Stimulated activated memory B cell treated with anti-CD40 and anti-IgM and Interleukin-4, amounts not matched to agents 10 μg/mL and 1 μg/mL and 100 μg/mL, for 72 hours (primary cell): ENCODE measurements at places on chromosomes 4 and X.

DNA sequence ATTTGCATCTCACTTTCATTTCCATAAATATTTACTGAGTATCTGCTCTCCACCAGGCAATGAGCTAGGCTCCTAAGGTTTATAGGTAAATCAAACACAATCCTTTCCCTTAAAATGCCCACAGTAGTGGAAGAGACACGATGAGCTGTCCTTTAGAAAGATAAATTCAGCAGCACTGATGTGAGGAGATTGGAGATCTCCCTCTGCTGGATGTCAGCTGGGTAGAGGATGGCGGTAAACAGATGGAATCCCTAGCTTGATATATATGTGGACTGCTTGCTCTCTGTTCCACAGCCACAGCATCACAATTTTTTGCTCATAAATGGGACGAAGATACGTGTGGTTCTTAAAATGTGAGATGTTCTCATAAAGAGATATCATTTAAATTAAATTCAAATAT, 216.4 kb upstream of the RASGEF1B start:
- no peaks in the 10 kb centered on the region for H3K4me1 ChIP-seq
- H3K27ac ChIP-seq = no peak overlapping the region
- no peaks in the 10 kb centered on the region for H3K27me3 ChIP-seq
- no peak for ATAC-seq
- no peak overlapping the region for H3K4me3 ChIP-seq

- no peaks in the 10 kb centered on the region for H3K4me1 ChIP-seq
- no peaks in the 10 kb centered on the region for H3K36me3 ChIP-seq
- ATAC-seq = no peak
- no peak overlapping the region for H3K4me3 ChIP-seq
Observed at GRCh38 chr4:7390906-7391636, 43.7 kb downstream of the PSAPL1 start.

GRCh38 chr4:123547216-123548165, 150.9 kb downstream of the SPRY1 start:
- ATAC-seq = no peak
- H3K4me3 ChIP-seq = no peak overlapping the region
- H3K27ac ChIP-seq = no peak overlapping the region
- H3K36me3 ChIP-seq = no peaks in the 10 kb centered on the region

GRCh38 chrX:118763489-118763888, 36.1 kb downstream of the IL13RA1 start:
- peaks cover 5% of the 10 kb centered on the region for H3K4me1 ChIP-seq
- no peak for ATAC-seq
- H3K27me3 ChIP-seq = no peaks in the 10 kb centered on the region
- H3K4me3 ChIP-seq = no peak overlapping the region

GRCh38 chr4:120037411-120037810, 29.2 kb downstream of the MAD2L1 start:
- no peaks in the 10 kb centered on the region for H3K4me1 ChIP-seq
- ATAC-seq = no peak
- no peak overlapping the region for H3K27ac ChIP-seq
- no peaks in the 10 kb centered on the region for H3K36me3 ChIP-seq
- H3K4me3 ChIP-seq = no peak overlapping the region

GRCh38 chr4:28427306-28428085, 1566.9 kb downstream of the STIM2 start:
- H3K27ac ChIP-seq = no peak overlapping the region
- no peaks in the 10 kb centered on the region for H3K36me3 ChIP-seq
- no peak overlapping the region for H3K4me3 ChIP-seq

- H3K27ac ChIP-seq = no peak overlapping the region
- H3K4me3 ChIP-seq = no peak overlapping the region
- peaks cover 16% of the 10 kb centered on the region for H3K27me3 ChIP-seq
- H3K4me1 ChIP-seq = no peaks in the 10 kb centered on the region
Observed at GRCh38 chr4:3340700-3341083, 47.9 kb downstream of the RGS12 start.

GRCh38 chr4:168917138-168917779, 92.8 kb downstream of the CBR4 start:
- peaks cover 5% of the 10 kb centered on the region for H3K36me3 ChIP-seq
- H3K27me3 ChIP-seq = no peaks in the 10 kb centered on the region
- ATAC-seq = no peak
- no peak overlapping the region for H3K27ac ChIP-seq
- H3K4me3 ChIP-seq = no peak overlapping the region

DNA sequence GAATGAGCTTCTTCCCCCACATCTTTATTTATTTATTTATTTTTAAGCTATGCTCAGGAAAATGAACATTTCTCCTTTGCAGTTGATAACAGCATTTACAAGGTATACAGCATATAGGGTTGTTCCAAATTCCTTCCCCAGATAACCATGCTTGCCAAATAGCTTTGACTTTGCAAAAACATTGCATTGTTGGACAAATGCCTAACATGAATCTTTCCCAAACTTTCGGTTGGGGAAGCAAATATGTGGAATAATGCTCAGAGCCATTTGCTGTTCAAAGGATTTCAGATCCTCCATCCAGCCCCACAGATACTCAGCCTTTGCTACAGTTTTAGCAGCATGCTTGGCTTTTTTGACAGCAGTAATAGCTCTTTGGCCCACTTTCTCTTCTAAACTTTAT, 127.2 kb upstream of the AGA start:
- H3K27ac ChIP-seq = no peak overlapping the region
- ATAC-seq = no peak
- H3K4me3 ChIP-seq = no peak overlapping the region

DNA sequence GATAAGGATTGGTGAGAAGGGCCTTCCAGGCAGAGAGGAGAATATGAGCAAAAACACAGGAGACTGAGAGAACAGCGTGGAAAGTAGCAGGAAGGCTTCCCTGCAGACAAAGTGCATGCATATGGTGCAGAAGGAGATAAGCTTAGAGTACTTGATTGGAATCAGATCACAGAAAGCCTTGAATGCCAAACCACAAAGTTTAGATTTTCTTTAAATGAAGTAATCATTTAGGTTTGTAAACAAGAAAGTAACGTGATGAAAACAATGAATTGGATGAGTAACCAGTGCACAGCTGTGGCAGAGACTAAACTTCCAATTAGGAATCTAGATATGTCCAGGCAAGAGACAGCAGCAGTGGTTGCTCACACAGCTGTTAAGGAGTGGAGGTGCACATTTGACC, 83.8 kb upstream of the C1QTNF7 start:
- no peak overlapping the region for H3K27ac ChIP-seq
- H3K36me3 ChIP-seq = no peaks in the 10 kb centered on the region
- H3K4me1 ChIP-seq = peaks cover 6% of the 10 kb centered on the region

DNA sequence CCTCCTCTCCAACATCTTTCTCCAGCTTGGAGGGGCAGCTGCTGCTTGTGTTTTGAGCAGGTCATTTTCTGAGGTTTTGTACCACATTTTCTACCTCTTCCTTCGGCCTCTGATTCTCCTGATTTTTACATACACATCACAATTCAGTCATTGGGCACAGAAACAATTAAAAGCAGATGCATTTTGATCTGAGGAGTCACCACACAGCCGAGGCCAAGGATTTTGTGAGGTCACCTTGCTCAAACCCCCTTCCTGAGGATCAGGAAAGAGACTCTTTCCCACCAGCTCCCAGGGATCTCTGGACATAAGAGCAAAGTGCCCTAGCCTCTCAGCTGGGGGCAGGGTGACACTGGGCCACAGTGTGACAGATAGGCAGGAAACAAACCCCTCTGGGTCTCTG, 5.4 kb upstream of the FATE1 start:
- H3K4me1 ChIP-seq = no peaks in the 10 kb centered on the region
- no peaks in the 10 kb centered on the region for H3K27me3 ChIP-seq
- no peak for ATAC-seq
- no peaks in the 10 kb centered on the region for H3K36me3 ChIP-seq
- no peak overlapping the region for H3K4me3 ChIP-seq
